ENCODE measurements at places on chromosomes 5 and 9.
A peak's percentile ranks its signal among the peaks of the same experiment; 100 is the strongest.

DNA sequence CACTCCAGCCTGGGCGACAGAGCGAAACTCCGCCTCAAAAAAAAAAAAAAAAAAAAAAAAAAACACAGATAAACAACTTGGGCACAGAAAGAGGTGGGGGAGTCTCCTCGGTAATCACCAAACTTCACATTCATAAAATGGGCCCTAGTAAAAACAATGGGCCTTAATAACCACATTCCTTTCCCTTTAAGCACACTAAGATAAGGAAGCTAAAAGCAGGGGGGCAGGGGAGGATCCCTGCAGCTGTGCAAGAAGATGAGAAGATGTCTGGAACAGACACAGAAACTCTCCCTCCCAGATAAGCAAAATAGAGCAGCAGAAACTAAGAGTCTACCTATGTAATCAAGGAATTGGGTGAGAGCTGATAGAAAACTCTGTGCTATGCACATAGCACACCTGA, 111.2 kb upstream of the FAM174A start:
- no peak for DNase-seq

DNA sequence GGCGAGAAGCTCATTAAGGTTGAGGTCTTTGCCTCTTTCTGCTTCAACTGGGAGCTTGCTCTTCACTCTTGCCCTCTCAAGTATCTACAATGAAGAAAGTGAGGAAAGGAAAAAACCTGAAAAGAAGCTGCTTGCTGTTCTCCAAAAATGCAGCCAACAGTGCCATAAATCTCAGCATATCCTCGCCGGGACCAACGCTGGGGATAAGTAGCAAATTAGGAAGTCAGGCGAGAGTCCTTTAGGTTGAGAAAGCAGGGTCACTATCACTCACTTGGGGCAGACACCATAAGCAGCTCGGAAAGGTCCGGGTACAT, 399 bp downstream of the NUP155 start:
- DNase-seq = no peak

DNA sequence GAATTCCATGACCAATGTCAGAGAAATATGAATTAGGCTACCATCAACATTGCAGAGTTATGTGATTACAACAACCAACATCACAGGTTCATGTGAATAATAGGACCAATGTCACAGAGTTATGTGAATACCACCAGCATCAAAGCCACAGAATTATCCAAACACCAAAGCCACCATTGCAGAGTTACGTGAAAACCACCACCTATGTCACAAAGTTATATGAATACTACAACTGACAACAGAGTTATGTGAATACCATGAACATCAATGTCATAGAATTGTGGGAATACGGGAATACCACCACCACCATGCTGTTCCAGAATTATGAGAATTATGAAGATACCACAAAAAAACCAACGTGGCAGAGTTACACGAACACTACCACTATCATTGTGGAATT, 64.8 kb downstream of the SHC3 start:
- no peak for DNase-seq

- no peak for DNase-seq
These were observed 11.4 kb upstream of the ADRA1B start for GRCh38 chr5:159904874-159905273.

DNA sequence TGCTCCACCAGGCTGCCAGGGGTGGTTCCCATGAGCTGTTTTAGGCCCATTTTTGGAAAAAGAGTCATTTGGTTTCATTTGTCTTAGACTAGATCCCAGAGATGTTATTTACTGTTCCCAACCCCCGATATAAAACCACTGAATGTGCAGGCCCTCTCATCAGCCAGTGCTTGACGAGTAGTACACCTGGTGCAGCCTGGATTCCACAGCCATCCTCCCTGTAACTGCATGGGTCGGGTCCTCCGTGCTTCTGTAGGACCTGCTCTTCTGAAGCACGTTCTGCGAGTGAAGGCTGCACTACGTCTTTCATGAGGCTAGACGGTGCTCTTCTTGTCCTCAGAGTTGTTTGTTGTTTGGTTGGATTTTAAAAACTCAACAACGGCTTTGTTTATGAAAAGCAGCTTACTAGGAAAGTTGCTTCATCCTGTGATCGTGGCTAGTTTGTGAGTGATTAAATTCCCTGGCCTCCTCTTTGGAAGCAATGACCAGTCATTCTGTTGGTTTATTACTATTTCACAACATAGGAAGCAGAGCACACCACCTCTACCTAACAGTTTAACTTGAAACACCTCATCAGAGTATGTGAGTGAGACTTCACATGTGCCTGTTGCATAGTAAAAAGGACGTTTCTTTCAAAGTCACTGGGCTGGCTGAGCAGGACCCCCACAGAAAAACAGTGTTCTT, 135.2 kb downstream of the AOPEP start:
- no peak for DNase-seq

DNA sequence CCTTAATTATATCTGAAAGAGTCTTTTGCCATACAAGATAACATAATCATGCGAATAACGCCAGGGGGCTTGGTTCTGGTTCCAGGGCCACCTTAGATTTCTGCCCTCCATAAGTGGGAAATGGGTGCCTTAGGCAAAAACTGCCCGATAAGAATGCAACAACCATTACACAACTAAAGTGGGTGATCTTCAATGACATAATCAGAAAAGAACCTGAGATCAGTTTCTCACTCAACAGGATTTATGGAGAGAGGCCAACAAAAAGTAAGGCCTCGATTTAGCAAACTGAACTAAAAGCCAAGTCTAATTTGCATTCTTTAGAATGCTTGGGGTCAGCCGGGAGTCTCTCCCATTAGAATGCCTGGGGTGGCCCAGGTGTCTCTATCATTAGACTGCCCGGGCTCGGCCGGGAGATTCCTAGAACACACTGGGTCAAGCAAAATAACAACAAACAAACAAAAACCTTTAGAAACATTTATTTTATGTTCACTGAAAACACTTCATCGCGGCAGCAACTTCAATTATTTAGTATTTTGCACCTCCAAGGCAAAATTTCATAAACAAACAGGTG, 194.8 kb downstream of the AUH start:
- no peak for DNase-seq

DNA sequence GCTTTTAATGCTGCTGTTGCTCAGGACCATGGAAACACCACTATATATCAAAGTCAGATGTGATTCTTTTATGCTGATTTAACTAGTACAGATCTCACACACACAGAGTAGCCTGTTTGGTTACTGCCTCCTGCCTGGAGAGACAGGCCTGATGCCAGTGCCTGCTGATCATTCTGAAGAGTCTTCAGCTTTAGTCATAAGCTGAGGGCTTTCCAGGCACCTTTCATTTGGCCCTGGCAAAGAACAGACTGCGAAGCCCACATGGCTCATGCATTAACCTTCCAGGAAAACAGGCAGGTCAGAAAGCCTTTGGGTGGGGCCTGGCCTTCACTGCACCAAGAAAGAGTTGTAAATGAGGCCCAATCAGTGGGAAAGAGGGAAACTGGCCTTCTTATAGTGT, 144.7 kb downstream of the SAXO1 start:
- DNase-seq = no peak

- no peak for DNase-seq
These were observed 1866.1 kb upstream of the NUDT12 start for GRCh38 chr5:105428451-105429380.

DNA sequence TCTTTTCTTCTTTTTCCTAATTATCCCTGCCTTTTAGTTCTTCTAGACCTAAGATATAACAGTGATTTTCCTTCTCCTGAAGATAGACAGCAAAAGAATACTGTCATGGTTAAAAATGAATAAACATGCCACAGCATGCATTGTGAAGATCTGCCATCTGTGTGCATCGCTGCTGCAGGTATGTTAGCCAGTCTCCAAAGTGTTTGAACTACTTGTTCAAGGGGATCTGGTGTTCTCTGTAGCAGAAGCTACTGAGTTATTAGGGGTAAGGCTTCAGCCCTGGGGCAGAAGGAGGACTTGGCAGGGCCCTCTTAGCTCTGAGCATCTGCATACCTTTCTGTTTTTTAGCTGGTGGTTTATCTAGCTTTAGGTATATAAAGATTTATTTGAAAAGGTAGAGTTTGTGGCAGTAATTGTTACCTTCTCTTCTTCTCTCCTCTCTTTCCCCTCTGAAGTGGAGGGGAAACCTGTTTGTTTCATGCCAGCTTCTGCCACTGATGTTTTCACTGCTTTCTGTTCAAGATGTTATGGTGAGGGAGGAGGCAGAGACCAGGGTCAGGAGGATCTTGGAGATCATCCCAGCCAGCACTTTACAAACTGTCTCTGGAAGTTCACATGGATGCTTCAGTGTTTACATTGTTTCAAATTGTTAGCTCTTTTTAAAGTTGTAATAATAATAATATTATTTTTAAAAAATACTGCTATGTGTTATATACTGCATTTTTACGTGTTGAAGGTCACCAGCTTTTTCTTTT, 25.2 kb downstream of the GALNT10 start:
- no peak for DNase-seq

GRCh38 chr5:56831773-56832172, 16.4 kb downstream of the MAP3K1 start:
- DNase-seq = no peak

DNA sequence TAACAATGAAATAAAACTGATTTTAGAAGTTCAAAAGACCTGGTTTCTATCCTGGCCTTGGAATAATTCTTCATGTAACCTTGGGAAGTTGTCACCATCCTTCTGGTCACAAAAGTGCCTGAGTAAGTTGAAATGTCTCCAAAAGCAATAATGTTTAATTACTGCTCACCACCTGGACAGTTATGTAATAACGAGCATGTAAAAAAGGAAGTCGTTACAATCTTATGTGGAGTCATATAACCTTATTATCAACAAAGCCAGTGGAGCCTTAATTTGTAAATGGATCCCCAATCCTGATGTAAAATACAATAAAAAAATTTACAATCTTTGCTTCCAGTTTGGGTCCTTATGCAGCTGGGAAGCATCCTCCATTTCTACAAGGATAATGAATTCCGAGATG, 64.2 kb upstream of the GPR151 start:
- no peak for DNase-seq

- DNase-seq = no peak
These were observed 215.5 kb downstream of the GADD45G start for GRCh38 chr9:89820337-89820736.

- no peak for DNase-seq
These were observed 417.1 kb downstream of the HCN1 start for GRCh38 chr5:45279109-45279508.

- no peak for DNase-seq
These were observed 4.8 kb upstream of the G3BP1 start for GRCh38 chr5:151766975-151767374.

- DNase-seq = peak; percentile 81
These were observed 6.8 kb upstream of the TCOF1 start for GRCh38 chr5:150350524-150351344.

DNA sequence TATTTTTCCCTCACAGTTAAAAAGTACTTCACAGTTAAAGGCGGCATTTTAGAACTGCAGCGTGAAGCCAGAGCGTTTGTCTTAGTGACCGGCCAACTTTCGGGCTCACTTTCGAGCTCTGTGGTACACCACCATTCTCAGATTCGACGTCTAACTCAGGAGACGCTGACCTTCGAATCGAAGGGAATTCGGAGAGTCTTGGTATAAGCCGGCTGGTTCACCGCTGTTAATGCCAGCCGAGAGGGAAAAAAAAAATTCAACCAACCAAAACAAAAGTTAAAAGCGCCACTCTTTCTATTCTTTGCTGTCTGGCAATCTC, 544 bp upstream of the SNX24 start:
- no peak for DNase-seq

GRCh38 chr5:83331842-83332241, 139.7 kb upstream of the VCAN start:
- DNase-seq = no peak

DNA sequence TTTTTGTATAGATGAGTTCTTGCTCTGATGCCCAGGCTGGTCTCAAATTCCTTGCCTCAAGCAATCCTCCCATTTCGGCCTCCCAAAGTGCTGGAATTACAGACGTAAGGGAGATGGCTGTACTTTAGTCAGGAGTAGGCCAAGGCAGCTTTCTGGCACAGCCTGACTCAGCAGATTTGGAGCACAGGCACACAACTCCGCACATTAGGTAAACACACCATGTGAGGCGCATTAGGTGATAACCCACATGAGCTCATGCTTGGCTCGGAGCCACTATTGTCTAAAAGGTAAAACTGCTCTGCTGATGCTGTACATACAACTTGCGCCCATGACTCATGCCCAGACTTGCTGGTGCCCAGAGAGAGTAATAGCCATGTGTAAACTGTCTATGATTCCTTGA, 1157.9 kb downstream of the TAF11L14 start:
- DNase-seq = no peak

DNA sequence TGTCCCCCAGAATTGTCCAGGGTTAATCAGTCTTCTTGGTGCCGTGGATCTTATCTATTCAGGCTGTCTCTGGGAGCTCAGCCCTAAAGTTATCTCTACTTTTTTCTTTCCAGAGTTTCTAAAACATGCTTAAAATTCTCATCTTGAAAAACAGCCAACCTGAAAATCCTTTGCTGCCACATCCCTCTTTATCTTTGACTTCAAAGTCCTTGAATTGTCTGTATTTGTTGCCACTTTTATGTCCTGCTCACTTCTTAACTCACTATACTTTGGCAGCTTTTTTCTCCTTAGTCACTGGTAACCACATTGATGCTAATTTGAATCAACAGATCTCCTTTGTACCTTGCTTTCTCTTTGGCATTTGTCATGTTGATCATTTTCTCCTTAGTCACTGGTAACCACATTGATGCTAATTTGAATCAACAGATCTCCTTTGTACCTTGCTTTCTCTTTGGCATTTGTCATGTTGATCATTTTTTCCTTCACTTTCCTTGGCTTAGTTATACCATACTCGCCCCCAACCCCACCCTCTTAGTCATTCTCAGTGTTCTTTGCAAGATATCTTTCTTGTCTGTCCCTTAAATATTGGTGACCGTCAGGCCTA, 8.5 kb downstream of the DMXL1 start:
- DNase-seq = no peak

DNA sequence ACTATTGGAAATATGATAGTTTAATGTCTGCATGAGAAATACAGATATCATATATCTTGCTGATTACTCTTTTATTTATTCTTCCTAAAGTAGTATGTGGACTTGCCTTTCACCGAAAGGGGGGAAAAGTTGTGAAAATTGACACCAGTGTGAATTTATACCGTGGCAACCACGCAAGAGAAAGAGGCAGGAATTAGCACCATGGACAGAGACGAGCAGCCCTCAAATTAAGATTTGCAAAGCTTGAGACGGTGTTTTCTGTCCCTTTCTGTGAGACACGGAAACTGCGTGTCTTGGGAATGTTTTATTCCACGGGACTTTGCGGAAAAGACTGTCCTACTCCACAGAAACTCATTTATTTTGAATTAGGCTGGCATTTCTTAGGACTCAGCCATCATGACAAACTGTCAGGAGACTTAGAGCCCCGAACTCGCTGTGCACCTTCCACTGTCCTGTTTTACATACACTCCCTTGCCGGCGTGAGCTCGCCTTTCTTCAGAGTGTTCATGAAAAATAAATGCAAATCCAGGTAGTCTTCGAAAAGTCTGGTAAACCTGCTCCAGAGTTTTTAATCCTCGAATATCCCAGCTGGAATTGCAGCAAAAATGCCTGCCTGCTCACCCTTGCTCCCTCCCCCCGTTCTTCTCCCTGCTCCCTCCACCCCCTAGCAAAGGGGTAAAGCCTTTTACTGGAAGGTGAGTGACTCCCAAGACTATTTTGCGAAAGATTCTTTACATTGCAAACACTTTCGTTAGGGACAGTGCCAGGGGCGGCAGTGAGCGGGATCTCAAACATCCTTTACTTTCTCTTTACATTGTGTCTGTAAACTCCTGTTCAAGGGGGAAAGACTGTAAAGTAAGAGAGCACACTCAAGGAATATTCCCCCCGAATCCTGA, 3.8 kb upstream of the ELAVL2 start:
- no peak for DNase-seq
